Sciatic nerve (tissue), 2 donors: ENCODE measurements at places on chromosomes 5 and 9.

DNA sequence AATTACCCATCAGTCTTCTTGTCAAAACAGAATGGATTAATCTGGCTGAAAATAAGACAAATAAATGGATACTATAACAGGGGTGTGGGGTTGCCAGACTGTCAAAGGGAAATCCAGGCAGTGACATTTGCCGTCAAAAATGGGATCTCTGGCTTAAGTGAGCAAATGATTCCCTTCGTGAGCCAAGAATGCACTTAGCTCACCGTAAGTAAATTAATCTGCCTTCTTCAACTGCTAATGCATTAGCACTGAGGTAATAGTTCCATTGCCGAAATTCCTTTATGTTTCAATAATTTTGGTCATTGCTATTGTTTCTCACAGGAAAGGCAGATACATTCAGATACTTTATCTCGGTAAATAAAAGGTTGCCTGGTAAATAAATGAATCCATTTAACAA lies 377.8 kb downstream of the KIAA0825 start:
- DNase-seq = no peak

DNA sequence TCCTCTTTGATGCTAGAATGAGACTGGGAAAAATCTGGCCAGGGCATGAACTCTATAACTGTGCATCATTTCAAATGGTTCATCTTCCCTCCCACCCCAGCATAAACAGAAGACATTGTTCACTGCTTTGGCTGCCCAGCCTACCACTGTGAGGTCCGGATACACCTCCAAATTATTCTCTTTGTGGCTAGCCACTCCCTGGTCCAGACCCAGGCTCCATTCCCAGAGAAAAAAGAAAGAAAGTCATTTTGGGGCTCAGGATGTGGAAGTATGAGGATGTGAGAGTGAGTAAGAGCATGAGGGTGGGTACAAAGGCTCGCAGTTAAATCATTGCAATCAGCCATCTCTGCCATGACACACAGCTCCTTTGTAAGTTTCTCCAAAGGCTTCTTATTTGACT lies 559.2 kb downstream of the PSAT1 start:
- DNase-seq = no peak

GRCh38 chr9:76082057-76082456 lies 191.6 kb downstream of the PCSK5 start:
- DNase-seq = no peak

DNA sequence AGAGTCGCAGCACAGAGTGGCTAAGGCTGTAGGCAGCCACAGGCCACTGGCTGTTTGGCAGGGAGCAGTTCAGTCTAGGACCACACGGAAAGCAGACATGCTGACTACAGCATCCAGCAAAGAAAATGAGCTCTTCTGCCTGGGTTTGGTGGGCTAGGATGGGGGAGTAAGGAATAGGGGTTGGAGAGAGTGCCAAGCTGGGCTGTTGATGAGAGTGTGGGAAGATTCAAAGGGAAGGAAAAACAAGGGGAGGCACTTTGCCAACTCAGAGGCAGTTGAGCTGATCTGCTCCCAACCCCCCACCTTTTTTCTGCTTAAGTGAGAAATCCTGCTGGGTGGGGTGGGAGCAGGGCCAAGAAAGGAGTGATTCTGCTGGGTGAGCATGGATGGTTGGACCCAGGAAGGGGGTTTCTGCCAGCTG lies 35.9 kb downstream of the SVEP1 start:
- peak; percentile 61 for DNase-seq

GRCh38 chr9:98374385-98375051 lies 119.1 kb upstream of the TBC1D2 start:
- no peak for DNase-seq

DNA sequence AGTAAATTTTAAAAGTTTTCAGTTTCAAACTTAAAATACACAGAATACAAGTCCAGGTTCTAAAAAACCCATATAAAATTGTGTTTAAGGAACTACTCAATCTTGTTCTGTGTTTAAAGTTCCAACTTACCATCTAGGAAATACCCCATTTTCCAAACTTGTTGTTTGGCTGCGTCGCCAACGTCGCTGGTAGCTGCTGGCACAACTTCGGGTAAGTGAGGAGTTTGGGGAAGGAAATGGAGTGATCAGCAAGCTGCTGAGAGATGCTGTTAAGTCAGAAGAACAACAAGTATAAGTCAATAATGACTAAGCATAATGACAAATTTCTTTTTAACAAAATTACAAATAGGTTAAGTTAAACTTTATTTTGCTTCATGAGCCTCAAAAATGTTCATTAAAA lies 71.3 kb upstream of the RAPGEF6 start:
- no peak for DNase-seq

DNA sequence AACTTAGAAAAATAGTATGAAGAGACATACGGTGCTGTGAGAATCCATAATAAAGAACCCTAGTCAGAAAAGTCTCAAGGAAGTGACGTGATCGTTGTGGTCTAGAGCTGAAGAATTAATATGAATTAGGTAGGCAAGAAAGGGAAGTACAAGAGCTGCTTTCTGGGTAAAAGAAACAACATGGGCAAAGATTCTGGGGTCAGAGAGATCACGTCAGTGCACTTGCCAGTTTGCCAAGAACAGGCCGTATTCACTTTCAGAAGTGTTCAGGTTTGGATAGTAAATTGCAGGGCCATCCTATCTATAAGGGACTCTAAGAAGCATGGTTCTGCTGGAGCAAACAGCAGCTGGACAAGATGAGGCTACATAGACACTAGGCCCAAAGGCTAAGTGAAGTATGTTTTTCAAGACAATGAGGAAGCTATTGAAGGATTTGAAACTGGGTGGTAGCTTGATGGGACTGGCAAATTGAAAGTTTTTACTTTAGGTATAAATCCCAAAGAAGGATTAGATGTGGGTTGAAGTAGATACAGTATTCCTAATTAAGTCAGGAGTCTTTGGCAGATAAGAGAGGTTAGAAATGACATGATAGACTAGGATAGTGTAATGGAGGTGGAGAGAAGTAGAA lies 4.8 kb upstream of the CHD1 start:
- DNase-seq = no peak

- DNase-seq = no peak
These were observed 13.2 kb upstream of the ZBTB43 start for GRCh38 chr9:126791406-126792230.

DNA sequence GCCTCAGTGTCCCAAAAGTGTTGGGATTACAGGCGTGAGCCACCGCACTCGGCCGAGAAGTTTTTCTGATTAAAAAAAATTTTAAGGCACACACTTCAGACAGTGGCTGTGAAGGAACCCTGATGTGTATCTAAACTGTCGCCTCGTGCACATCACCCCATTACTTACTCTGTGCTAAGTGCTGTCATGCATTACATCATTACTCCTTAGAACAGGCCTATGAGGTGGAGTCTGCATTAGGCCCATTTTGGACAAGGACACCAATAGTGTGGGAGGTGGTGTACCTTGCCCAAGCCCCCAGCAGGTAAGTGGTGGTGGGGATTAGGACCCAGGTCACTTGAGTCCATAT lies 3.8 kb upstream of the CDHR2 start:
- no peak for DNase-seq

GRCh38 chr5:168186289-168187074 lies 105.0 kb upstream of the WWC1 start:
- DNase-seq = no peak

DNA sequence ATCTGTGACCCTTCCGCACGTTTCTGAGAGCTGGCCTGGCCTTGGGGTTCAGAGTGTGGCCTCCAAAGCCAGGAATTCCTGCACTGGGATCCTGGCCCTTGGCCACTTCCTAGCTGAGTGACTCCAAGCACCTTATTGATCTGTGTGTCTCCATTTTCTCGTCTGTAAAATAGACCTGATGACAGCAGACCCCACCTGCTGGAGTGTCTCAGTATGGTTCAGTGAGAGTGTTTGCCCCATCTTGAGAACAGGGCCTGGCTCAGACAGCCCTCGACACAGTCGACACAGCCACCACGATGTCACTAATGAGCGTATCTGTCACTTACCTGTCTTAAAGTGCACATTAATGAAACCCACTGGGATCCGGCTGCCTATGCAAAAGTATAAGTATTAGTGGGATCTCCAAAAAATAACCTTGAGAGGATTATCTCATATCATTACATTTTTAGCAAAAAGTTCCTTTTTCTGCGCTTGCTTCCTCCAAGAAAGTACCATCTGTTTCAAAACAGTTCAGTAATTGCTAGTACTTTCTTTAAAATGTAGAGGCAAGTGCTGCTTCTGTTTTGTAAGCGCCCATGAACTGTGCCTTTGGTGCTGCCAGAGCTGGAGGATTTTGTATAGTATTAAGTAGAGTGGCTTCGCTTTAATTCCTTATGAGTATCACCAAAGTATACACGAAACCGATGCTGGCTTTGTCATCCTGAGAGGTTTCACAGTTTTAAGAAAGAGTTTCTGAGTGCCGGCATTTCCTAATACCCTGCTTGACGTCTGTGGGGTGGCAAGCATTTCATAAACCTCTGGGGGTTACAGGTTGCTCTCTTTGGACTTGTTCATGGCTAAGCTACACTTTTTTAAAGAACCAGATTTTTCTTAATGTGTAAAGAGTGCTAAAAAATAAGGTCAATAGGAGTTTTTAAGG lies 31.7 kb downstream of the UBE2QL1 start:
- no peak for DNase-seq
